ENCODE measurements at places on chromosomes 6 and 20. TPM values are rescaled to one million over a fixed set of nuclear protein-coding genes. Genes with fewer than 3 reads are reported as not detected.

GRCh38 chr20:9635750-9636149 is 121.4 kb downstream of the LAMP5 start:
- no peak overlapping the region for H3K4me3 ChIP-seq
- DNase-seq: no peak
- peaks cover 5% of the 10 kb centered on the region for H3K4me1 ChIP-seq
- no peaks in the 10 kb centered on the region for H3K36me3 ChIP-seq

GRCh38 chr6:5713519-5713918 is 293.2 kb downstream of the NRN1 start:
- no peak overlapping the region for H3K27ac ChIP-seq
- H3K4me1 ChIP-seq: no peaks in the 10 kb centered on the region

MUCL3 gene
- total RNA-seq: not detected

PRPH2 gene
- not detected for total RNA-seq

Measured in osteocyte (in vitro differentiated cells).